CD4-positive, alpha-beta T cell treated with Interleukin-6 at 100 ng/mL for 8 hours (primary cell): ENCODE measurements at places on chromosomes 7 and 10.

- no peak for DNase-seq
Observed at GRCh38 chr10:95504246-95504691, 56.9 kb downstream of the SORBS1 start.

DNA sequence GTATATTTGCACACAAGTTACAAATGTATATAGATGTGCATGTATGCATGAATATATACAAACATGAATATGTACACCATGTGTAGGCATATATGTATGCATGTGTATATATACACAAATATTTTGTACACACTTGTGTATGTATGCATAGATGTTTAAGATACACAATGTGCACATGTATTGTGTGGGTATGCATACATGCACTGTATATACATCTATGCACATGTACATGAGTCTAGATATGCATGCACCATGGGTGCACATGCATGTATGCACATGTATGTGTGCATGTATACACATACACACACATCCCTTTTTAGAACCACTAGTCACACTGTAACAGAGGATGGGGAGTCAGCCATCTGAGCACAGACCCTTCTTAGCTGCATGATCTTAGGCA is 249.4 kb downstream of the COBL start:
- no peak for DNase-seq

GRCh38 chr7:49852619-49853462 is 79.4 kb downstream of the VWC2 start:
- no peak for DNase-seq

DNA sequence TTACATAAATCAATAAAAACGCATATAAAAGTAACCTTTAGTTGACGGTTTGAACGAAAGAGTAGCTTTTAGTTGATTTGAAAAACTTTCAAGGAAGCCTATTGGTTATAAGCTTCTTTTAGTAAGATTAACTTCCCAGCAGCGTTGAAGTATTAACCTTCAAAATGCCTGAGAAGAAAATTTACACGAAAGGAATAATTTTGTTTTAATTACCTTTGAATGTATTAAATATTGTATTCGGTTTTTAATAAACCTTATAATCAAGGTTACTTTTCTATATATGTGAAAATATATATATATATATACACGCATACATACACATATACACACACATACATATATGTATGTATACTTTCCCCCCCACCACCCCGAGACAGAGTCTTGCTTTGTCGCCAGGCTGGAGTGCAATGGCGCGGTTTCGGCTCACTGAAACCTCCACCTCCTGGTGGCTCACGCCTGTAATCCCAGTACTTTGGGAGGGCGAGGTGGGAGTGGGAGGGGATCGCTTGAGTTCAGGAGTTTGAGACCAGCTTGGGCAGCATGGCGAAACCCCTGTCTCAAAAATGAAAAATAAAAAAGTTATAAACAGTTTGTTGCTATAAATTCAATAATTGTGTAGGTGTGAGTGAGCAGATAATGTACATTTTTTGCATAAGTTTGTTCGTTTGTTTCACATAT is 57.6 kb upstream of the EZH2 start:
- peak; percentile 58 for DNase-seq

GRCh38 chr7:20519645-20520044 is 95.8 kb upstream of the ABCB5 start:
- no peak for DNase-seq

DNA sequence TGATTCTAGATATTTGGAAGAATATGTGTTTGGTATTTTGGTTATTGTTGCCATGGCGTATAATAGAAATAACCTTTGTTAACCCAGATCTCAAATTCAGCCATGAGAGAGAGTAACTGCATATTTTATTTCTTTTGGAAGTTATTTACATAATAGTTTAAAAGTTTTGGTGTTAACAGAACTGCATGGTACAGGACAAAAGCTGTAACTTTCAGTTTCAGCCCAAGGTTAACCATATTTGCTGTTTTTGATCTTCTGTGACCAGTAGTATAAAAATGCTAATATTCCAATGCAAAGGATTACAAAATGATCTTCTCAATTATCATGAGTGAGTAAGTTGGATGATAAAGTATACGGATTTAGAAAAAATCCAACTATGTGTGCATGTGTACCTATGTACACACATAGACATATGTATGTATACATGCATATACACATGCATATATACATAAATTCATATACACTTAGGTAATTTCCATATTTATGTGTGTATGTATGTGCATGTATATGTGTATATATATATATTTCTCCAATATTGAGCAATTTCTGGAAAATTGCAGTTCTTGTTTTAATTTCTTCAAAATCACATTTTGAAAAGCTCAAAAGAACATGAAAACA is 38.0 kb upstream of the PIP4K2A start:
- no peak for DNase-seq

DNA sequence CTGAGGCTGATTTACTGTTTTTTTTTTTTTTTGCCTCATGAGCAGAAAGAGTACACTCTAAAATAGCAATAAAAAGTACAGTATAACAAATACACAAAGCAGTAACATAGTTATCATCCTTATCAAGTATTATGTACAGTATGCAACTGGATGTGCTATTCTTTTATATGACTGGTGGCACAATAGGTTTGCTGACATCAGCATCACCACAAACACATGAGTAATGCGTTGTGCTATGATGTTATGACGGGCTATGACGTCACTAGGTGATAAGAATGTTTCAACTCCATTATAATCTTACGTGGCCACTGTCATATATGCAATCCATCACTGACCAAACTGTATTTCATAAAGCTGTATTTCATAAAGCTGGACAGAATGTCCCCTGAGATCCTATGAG is 189.2 kb upstream of the GLI3 start:
- no peak for DNase-seq

- no peak for DNase-seq
Observed at GRCh38 chr7:86411814-86412213, 231.9 kb upstream of the GRM3 start.

DNA sequence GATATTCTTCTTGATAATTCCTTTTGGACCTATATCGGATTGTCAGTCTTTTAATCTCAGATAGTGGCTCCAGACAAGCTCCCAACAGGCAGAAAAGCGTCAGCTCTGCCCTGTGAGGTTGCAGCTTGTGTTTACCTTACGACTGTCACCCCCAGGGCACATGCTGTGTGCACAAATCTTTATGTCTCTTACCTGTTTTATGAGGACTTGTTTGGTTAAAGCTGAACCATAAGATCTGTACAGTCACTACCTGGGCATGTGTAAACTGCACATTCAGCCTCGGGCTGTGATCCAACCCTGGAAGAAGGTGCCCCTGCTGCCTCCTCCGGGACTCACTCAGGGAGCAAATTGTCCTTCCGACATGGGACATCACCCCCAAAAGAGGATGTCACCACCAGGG is 119.8 kb downstream of the GALNT17 start:
- DNase-seq, result no peak

GRCh38 chr7:34622771-34623250 is 35.2 kb upstream of the NPSR1 start:
- DNase-seq, result no peak

- peak; percentile 40 for DNase-seq
Observed at GRCh38 chr10:110208614-110209453, 1.4 kb downstream of the MXI1 start.

- no peak for DNase-seq
Observed at GRCh38 chr10:49300140-49300974, 1.4 kb downstream of the C10orf71 start.

DNA sequence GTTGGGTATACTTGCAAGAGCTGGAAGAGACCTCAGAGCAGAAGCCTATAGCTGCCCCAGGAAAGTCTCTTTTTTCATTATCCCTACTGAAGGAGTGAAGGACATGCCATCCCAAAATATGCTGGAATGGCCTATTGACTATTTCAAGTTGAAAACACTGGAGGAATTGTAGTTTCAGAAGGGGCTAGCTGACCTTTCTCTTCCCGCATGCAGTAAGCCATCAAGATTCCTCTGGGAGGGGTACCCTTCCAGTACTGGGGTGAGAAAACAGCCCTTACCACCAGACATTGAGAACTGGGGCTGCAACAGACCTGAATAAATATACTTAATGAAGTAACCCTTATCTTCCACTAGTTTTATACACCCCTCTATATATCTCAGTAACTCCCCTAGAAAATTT is 41.7 kb downstream of the CHCHD3 start:
- no peak for DNase-seq

GRCh38 chr10:34758447-34758996 is 56.6 kb downstream of the PARD3 start:
- DNase-seq, result no peak

DNA sequence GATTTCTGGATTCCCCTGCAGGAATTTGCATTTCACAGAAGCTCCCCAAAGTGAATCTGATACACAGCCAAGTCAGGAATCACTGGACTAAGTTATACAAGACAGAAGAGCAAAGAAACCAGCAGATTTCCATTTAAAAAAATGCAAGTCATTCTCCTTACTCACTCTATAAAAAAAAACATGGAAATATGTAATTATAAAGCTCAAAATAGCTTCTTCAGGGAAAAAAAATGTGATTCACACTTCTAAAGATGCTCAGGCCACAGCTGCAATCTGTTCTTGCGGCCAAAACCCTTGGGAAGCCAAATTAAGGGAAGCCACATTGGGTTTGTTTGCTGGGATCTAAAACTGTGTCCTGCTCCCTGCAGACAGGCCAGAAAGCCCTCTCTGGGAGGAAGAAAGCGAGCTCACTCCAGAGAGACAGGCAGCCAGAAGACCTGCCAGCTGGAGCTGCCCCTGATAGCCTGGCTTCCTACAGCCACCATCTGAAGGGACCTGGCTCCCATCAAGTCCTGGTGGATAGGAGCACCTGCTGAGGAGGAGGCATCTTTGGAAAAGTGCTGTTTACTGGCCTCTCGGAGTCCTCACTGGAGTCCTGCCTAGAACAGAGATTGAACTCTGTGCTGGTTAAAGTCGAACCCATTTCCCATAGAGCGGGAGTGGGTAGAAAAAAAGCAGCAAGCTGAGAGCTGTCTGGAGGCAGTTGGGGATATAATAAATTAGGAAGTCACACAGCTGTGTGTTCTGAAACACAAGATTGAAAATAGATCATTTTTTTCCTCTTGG is 359.2 kb upstream of the AOAH start:
- no peak for DNase-seq

- no peak for DNase-seq
Observed at GRCh38 chr7:118104812-118105441, 79.0 kb upstream of the LSM8 start.

- no peak for DNase-seq
Observed at GRCh38 chr10:23538968-23539367, 100.1 kb downstream of the OTUD1 start.

DNA sequence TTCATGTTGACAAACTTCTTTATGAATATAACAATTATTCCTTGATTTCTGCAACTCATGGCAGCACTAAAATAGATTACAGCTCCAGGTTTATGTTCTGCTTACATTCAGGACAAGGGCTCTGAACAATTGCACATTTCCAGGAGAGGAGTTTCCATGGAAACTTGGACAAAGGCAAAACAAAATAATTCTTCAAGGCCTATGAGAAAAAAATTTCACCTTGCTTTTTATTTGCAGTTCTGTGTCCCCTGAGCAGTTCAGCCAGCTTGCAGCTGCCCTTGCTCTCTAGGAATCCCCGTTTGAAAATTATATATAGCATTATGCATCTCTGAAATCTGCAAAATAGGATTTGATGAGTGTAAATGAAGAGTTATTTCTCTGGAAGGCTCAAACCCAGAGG is 71.7 kb downstream of the ARL4A start:
- DNase-seq, result no peak

DNA sequence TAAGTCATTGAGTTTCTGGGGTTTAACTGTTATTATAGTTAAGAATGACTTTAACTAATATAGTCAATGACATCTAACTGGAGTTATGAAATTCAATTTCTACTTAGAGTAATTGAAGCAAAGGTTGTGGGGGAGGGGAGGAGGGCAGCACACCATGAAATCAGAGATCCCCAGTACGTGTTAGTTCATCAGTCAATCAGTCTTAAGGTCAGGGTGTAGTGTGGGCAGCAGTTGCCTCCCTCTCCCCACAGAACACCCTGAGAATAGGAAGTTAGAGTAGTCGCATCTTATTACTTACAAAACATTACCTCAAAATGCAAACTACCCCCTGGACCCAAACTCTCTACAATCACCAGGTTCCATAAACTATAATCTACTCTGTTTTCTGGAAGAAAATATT is 7.0 kb upstream of the HPS1 start:
- DNase-seq, result no peak

GRCh38 chr10:80613466-80614170 is 75.9 kb downstream of the SH2D4B start:
- no peak for DNase-seq

- DNase-seq, result peak; percentile 45
Observed at GRCh38 chr7:50310361-50310760, 5.8 kb downstream of the IKZF1 start.

DNA sequence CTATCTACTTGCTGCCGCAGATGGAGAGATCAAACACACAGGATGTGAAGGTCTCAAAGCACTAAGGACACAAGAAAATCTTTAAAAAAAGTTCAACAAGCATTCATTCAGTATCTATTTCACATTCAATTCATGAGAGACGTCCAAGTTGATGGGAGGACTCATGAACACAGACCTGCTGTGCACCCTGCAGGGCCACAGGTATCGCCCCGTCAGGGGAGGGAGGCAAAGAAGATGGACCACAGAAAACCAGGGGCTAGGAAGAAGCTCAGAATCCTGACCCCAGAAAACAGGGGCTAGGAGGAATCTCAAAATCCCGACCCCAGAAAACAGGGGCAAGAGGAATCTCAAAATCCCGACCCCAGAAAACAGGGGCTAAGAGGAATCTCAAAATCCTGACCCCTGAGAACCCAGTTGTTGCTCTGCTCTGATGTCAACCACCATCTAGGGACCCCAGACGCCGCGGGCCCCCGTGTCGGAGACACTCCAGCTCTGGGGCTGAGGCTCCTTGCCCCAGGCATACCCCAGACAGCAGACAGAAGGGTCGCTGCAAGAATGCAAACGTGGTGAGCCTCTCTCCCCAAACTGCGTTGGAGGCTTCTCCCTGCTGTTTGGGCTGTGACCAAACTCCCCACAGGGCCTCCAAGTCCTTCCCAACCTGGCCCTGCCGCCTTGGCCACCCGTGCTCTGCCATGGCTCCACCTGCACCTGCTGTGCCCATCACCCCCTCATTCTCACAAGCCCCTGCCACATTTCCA is 197.6 kb downstream of the DIP2C start:
- DNase-seq, result no peak

DNA sequence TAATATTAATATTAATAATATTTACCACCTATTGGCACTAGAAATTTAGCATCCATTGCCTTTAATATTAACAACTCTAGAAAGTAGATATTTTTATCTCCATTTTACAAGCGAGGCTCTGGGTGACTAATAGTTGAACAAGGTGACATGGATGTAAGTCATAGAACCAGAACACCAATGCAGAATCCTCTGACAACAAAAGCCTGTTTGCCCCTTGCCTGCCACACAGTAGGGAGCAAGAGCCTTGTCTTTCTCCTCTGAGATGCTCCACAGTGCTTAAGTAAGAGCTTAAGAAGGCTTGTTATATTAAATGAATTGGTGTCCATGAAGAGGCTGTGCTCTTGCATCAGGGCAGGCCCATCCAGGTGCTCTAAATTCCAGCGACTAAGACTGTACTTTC is 51.2 kb upstream of the LBX1 start:
- no peak for DNase-seq
